ENCODE measurements at places on chromosomes 16 and 17.

DNA sequence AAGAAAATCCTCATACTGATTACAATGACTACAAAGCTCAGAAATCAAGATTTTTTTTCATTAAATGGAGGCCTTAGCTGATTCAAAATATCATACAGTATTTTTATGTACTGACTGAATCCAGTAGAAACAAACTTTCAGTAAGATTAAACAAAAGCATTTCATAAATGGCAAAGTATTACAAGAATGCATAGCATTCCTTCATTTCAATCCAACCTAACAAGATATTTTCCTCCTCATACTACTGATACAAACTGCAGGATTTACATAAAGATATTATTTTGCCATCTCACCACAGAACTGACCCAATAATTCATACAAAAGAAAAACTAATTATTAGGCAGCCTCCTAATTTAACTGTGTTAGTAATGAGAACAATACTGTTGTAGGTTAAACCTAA lies 6.2 kb upstream of the KANSL1 start:
- DNase-seq, result no peak

- DNase-seq, result no peak
These were observed 6.2 kb upstream of the ACTG1 start for GRCh38 chr17:81518785-81519283.

GRCh38 chr16:72728516-72728915 lies 319.4 kb downstream of the ZFHX3 start:
- no peak for DNase-seq

DNA sequence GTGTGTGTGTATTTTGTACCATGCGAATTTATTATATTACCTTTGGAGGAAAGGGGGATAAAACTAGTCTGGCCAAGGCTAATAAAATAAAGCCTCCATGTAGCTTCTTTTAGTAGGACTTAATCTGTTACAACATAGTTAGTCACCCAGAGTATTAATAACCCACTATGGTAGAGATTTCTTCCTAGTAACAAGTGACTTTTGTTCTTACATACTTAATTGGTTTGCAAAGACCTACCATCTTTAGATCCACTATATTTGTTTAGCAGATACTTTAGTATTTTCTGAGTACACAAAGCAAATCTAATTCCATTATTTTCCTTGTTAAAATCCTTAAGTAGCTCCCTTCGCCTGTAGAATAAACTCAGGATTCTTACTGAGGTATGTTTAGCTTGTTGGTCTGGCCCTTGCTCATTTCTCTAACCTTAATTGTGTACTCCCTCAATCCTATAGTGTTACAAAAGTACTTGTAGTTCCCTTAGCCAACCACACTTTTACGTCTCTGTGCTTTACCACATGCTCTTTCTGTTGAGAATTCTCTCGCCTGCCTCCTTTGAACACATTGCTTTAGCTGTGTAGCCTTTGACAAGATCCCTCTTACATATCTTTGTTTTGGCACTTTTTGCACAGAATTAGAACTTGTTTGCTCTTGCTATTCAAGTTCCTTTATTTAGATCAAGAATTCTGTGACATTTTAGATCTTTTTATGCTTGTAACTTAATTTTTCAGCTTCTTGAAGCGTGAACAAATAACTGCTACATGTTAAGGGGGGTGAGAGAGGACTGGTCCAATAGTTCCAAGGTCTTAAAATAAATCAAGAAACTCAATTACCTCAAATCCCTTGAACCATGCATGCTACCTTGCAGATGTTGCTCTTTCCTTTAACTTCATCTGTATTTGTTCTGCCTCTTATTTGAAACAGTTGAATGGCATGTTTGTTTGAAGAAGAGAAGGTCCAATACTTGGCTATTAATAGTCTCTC lies 23.8 kb downstream of the CLTC start:
- DNase-seq, result no peak

GRCh38 chr16:85652431-85653221 lies 36.1 kb downstream of the GINS2 start:
- DNase-seq, result no peak

- DNase-seq, result no peak
These were observed 2.7 kb upstream of the UNC13D start for GRCh38 chr17:75846692-75847613.
